ENCODE measurements at places on chromosomes 3 and 15. TPM values are rescaled to one million over a fixed set of nuclear protein-coding genes. Genes with fewer than 3 reads are reported as not detected.
A peak's percentile ranks its signal among the peaks of the same experiment; 100 is the strongest.

MUSTN1 gene
- total RNA-seq = 6.2 TPM

DNA sequence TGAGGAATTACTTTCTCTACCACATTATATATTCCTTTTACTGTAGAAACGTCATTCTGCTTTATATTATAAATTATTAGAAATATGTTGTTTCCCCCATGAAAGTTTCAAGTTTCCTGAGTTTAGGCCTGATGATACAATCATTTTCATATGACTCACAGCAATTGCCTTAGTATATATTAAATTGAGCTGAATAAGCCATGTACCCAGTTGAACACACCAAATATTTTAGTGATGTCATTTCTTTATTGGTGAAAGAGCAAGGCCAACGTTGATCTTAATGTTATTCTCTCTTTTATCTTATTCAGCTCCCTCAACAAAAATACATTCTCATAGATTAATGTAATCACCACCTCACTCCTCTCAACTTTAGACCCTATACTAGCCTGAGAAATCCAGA is 30.8 kb downstream of the B3GNT5 start:
- H3K27me3 ChIP-seq = no peaks in the 10 kb centered on the region
- DNase-seq = no peak
- no peak overlapping the region for H3K4me3 ChIP-seq
- H3K36me3 ChIP-seq = peaks cover 2% of the 10 kb centered on the region
- no peak overlapping the region for H3K27ac ChIP-seq

- H3K27ac ChIP-seq = peak overlapping the region; percentile 87
- H3K27me3 ChIP-seq = no peaks in the 10 kb centered on the region
- peak overlapping the region; percentile 33 for H3K4me3 ChIP-seq
- H3K4me1 ChIP-seq = peaks cover 52% of the 10 kb centered on the region
Measured at GRCh38 chr15:85725564-85725963, 69.2 kb downstream of the KLHL25 start.

GRCh38 chr3:108448593-108448992 is 61.8 kb downstream of the MYH15 start:
- H3K27ac ChIP-seq = no peak overlapping the region
- H3K36me3 ChIP-seq = peaks cover 7% of the 10 kb centered on the region
- no peaks in the 10 kb centered on the region for H3K27me3 ChIP-seq
- H3K4me3 ChIP-seq = no peak overlapping the region

GRCh38 chr3:134839422-134839821 is 44.4 kb downstream of the EPHB1 start:
- H3K4me1 ChIP-seq = no peaks in the 10 kb centered on the region
- H3K27ac ChIP-seq = no peak overlapping the region
- DNase-seq = no peak
- H3K4me3 ChIP-seq = no peak overlapping the region

- H3K27me3 ChIP-seq = peaks cover 10% of the 10 kb centered on the region
- H3K36me3 ChIP-seq = no peaks in the 10 kb centered on the region
- H3K27ac ChIP-seq = no peak overlapping the region
- H3K4me1 ChIP-seq = no peaks in the 10 kb centered on the region
- no peak for DNase-seq
Measured at GRCh38 chr3:32184187-32184730, 54.2 kb upstream of the CMTM8 start.

CADM2 gene
- total RNA-seq = 2.2 TPM

PRSS50 gene
- total RNA-seq = not detected

- H3K27ac ChIP-seq = peak overlapping the region; percentile 70
- DNase-seq = no peak
- H3K36me3 ChIP-seq = no peaks in the 10 kb centered on the region
- H3K4me3 ChIP-seq = no peak overlapping the region
- no peaks in the 10 kb centered on the region for H3K27me3 ChIP-seq
Measured at GRCh38 chr15:100958326-100959065, 39.3 kb downstream of the LRRK1 start.

ARNT2 gene
- total RNA-seq = 68.1 TPM

DNA sequence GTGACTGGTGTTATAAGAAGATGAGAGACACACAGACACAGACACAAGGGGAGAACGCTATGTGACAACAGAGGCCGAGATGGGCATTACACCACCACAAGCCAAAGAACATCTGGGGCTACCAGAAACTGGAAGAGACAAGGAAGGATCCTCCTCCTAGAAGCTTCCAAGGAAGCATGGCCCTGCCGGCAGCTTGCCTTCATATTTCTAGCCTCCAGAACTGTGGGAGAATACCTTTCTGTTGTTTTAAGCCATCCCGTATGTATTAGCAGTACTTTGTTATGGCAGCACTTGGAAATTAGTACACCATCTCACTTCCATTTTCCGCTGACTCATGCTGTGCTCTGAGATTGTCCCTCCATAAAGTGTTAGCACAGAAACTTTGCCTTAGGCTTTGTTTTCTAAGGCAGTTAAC is 38.7 kb upstream of the CA12 start:
- peaks cover 14% of the 10 kb centered on the region for H3K4me1 ChIP-seq
- no peaks in the 10 kb centered on the region for H3K27me3 ChIP-seq
- no peak for DNase-seq
- H3K4me3 ChIP-seq = no peak overlapping the region
- H3K27ac ChIP-seq = peak overlapping the region; percentile 70

ENTPD3 gene
- not detected for total RNA-seq

GRCh38 chr3:115823083-115823482 is 199.8 kb downstream of the GAP43 start:
- DNase-seq = no peak
- no peaks in the 10 kb centered on the region for H3K27me3 ChIP-seq
- H3K4me1 ChIP-seq = peaks cover 25% of the 10 kb centered on the region
- H3K27ac ChIP-seq = no peak overlapping the region

- peaks cover 35% of the 10 kb centered on the region for H3K4me1 ChIP-seq
- no peaks in the 10 kb centered on the region for H3K36me3 ChIP-seq
- no peaks in the 10 kb centered on the region for H3K27me3 ChIP-seq
- H3K4me3 ChIP-seq = no peak overlapping the region
- peak; percentile 92 for DNase-seq
Measured at GRCh38 chr3:50324351-50325112, 2.0 kb upstream of the HYAL2 start.
